ENCODE measurements at places on chromosomes 16 and 17.

DNA sequence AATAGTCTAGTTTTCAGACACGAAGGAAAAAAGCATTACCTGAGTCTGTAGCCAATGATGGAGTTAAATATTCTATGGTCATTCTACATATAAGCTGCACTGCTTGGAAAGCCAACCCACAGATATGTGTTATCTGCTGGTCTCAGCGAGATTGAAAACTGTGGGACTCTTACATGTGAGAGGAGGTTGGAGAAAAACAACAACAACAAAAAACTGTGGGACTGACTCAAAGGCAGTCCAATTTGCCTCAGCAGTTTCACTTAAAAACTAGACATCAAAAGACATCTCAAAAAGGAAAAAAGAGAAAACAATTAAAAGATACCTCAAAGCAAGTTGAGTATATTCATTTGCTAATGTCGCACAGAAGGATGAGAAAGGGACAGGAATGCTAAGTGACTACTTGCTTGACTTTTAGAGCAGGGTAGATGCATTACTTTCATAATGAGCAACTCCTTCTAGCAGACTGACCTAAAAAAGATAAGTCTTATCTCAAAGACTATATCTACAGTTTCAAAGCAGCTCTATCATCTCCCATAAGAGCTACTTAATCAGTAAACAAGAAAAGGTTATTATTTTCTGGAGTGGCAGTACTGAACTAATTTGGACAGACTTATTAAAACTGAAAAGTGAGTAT lies 35.5 kb upstream of the ITGA2B start:
- DNase-seq = no peak

GRCh38 chr16:75481475-75481874 lies 13.8 kb downstream of the CHST6 start:
- no peak for DNase-seq

DNA sequence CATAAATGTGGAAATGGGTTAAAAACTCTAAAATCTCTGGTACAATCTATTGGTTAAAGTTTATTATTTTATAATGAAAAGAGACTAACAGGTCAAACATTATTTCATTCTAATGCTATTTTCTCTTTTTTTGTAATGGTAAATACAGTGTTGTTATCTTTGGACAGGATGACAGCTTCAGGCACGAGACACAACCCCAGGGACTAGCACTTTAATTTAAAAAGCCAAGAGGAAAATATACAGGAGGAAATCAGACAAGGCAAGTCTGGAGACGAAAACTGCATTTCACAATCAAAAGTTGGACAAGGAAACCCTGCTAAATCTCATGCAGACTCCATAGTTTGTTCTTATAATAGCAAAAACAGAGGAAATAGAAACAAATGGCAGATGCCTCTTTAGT lies 589.1 kb upstream of the CDH8 start:
- DNase-seq = no peak

DNA sequence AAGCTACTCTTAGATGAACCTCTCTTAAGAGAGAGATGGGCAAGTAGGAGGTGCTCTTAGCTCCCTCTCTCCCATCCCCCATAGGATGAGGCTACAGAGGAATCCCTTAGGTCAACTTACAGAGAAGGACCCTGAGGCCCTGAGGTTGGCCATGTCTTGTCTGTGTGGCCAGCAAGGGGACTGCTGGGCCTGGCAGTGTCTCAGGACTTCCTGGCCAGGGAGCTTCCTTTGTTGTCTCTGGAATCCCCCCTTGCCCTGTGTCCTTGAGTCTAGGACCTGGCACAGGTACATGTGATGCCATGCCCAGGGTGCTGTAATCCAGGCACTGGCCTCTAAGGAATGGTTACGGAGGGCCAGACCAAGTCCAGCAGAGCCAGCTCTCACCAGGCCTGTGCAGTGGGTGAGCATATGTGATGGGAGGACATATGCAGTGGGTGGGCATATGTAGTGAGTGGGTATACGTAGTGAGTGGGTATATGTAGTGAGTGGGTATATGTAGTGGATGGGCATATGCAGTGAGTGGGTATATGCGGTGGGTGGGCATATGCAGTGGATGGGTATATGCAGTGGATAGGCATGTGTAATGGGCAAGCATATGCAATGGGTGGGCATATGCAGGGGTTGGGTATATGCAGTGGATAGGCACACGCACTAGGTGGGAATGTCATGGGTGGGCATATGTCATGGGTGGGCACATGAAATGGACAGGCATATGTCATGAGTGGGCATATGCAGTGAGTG lies 20.3 kb upstream of the PECAM1 start:
- no peak for DNase-seq

- peak; percentile 89 for DNase-seq
Measured at GRCh38 chr17:5237541-5238016, 2.9 kb upstream of the SCIMP start.

Measured in OCI-M1 (cell line).